Naive B cell (primary cell): ENCODE measurements at places on chromosomes 4 and X.

DNA sequence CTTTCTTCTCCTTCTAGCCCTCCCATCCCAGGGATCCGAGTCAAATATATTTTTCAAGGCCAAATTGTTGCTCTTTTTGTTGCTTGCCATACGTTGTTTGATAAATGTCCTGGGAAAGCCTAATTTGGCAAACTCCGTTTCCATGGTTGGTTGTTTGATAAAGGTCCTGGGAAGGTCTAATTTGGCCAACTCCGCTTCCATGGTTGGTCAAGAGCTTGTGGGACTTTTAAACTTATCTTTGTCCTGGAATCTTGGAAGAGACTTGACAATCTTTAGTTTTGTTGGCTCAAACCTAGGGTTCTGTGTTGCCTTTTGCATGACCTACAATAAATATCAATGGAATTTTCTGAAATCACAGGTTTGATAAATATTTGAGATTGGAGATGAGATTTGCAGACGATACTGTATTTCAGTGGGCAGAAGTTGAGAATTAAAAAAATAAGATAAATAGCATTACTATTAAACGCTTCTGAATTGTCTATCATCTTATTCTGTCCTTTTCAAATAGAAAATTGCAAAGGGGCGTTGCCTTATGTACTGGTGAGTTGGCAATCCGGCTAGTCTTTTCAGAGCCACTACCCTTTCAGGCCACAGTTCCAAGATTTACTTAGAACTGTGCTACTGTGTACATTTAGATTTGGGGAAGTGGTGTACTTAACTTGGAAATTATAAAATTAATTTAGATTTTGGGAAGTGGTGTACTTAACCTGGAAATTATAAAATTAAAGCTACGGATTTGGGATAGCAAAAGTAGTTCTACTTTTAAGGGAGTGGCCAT lies 804 bp downstream of the OSTC start:
- DNase-seq: no peak

- no peak for DNase-seq
These were observed 25.6 kb downstream of the SLC16A2 start for GRCh38 chrX:74446876-74447275.

DNA sequence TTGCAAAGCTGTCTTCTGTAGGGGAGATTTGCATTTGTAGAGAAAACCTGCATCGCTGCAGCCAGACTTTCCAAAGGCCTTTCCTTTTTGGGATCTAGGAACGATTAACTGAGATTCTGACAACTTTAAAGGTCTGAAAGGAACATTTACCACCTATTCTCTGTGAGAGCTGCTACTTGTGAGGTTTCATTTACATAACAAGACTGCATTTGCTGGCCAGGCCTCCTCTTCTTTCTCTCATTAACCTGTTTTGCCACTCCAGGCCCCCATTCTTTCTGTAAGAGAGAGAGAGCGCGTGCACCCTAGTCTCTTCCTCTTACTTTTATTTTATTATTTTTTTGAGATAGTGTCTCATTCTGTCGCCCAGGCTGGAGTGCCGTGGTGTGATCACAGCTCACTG lies 31.6 kb downstream of the TMEM31 start:
- no peak for DNase-seq

DNA sequence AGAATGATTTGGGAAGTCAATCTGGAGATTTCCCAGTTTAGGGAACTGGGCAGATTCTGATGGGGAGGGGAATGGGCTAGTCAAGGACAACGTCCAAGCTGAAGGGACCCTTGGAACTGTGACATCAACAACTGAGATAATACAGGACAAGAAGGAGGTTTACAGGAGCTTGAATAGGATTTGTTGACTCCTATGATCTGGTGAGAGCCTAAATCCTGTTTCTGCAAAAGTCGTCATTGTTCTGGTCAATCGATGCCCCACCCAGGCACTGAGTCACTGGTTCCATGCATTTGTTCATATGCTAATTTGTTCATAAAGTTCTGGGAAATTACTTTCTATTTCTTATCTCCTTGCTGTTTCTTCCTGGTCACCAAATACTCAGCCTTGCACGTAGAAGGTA lies 15.3 kb upstream of the PDGFRA start:
- DNase-seq: no peak

DNA sequence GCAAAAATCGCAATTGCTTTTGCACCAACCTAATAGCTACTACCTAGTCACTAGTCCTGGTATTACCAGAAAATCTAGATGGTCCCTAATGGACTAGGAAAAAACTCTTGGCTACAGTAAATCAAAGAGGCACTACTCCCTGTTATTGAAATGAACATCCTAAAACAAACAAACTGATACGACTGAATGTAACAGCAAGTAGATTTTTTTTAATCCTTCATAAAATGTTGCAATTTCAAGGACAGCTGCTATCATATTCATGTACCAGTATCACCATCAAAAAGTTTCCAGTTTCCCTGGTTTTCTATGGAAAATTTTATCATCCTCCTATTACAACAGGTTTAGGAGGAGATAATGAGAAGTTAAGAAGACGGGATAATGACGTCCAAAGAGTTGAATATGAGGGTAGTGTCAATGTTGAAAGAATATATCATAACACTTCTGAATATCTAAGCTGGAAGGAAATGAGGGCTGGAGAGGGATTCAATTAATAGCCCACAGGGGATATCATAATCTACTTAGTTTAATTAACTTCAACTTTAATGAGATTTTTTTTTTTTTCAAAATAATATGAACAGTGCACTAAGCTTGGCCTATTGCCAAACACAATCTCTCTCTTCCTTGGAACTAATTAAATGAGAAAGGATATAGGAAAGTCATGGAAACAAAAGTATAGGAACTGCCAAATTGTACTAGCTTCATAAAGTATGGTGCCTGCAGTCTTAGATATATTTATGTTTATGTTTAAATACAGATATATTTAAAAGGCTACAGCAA lies 94.8 kb upstream of the SMIM10 start:
- no peak for DNase-seq

- no peak for DNase-seq
These were observed 7.0 kb downstream of the LAGE3 start for GRCh38 chrX:154471839-154472684.

- no peak for DNase-seq
These were observed 66.9 kb downstream of the GALNTL6 start for GRCh38 chr4:171880136-171880535.
